Activated CD8-positive, alpha-beta T cell treated with anti-CD3 and anti-CD28 coated beads, Interleukin-2, amount 10 ng/mL, durations not matched to agents 7 days and 5 days (primary cell): ENCODE measurements at places on chromosomes 7 and 10. TPM values are rescaled to one million over a fixed set of nuclear protein-coding genes. Genes with fewer than 3 reads are reported as not detected.

GRCh38 chr10:56095506-56096225 is 265.4 kb downstream of the ZWINT start:
- no peak overlapping the region for H3K27ac ChIP-seq
- no peak overlapping the region for H3K4me3 ChIP-seq
- no peaks in the 10 kb centered on the region for H3K27me3 ChIP-seq
- H3K4me1 ChIP-seq: no peaks in the 10 kb centered on the region
- no peak for DNase-seq
- no peaks in the 10 kb centered on the region for H3K36me3 ChIP-seq

DNA sequence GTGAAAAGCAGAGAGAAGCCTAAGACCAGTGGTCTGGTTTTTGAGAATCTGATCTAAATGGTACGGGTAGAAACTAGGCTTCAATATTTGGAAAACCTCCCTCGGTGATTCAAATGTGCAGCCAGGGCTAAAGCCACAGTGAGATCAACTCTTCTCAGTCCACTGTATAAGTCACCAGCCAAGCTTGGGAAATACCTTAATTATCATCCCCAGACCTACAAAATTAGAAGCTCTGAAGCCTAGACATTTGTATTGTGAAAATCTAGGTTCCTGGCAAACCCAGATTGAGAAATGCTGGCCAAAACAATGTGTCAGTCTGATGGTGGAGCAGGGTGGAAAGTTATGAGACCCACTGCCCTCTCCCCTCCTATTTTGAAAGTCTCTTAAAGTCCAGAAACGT is 131.7 kb downstream of the DGKI start:
- H3K36me3 ChIP-seq: no peaks in the 10 kb centered on the region
- H3K4me3 ChIP-seq: no peak overlapping the region
- no peaks in the 10 kb centered on the region for H3K4me1 ChIP-seq
- no peak for DNase-seq
- H3K27ac ChIP-seq: no peak overlapping the region

DNA sequence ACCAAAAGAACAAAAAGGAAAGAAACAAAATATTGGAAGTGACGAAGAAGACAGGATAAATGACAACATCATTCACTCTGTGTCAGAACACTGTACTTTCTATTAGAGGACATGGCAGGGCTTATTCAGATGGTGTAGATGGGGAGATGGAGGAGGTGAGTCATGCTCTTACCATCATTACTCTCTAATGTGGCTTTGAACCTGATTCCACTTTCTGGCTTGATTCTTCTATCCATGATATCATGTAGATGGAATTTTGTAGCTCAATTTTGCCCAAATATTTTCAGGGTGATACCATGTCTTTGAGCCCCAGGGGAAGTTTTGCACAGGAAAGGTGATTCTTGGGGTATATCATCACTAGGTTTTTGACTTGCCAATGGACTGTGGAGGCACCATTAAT is 91.7 kb downstream of the CFAP58 start:
- H3K4me3 ChIP-seq: no peak overlapping the region
- DNase-seq: no peak
- H3K4me1 ChIP-seq: no peaks in the 10 kb centered on the region
- no peaks in the 10 kb centered on the region for H3K36me3 ChIP-seq

DNA sequence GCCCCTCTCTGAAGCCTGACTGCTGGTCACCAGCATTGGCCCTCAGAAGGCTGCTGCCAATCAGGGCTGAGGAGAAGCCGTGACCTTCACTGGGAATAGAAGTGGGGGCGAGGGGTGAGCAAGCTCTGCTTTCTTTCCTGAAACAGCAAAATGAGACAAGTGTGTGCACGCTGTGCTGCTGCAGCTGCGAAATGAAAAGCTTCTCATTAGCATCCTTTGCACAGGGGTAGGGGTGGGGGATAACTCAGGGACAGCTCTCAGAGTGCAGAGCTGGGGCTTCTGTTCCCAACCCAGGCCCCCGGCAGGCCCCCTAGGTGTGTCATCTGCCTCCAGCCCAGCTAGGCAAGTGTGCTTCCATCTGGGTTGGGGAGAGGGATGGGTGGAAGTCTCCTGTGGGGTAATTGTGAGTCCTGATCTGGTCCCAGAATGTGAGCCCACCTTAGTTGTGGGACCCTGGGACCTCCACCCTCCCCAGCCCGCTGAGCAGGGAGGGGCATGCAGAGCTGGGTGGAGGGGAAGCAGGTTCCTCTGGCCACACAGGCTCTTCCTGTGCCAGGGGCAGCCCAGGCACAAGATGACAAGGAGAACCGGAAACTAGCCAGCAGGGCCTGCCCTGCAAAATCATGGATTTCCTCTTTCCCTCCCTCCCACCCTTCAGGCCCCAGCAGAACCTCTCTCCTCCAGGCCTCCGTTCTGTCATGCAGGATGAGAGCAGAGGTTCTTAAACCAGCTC is 22.2 kb downstream of the ZNF467 start:
- no peak for DNase-seq
- no peaks in the 10 kb centered on the region for H3K4me1 ChIP-seq
- H3K36me3 ChIP-seq: no peaks in the 10 kb centered on the region

DNA sequence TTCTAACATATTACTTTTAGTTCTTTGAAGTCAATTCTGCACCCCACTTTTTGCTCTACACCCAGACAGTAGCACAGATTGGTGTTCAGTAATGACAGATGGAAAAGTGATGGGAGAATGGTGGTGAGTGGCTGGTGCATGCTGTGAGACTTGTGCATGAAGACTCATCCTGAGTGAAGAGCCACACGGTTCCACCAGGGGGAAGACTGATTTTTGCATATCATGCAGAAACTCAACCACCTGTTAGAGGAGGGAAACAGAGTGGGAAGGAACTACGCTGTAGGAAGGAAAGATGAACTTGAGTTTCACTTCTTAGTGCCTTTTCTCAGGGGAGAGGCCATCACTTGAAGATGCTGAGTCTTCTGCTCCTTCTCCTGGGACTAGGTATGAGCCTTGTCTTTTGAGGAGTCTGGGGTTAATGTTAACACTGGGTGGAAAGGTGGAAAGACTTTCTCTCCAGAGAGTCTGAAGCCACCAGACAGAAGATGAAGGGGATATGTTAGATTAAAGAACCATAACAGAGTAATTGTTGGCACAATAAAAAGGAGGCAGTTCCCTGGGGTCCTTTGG is 9.3 kb upstream of the PRSS1 start:
- H3K36me3 ChIP-seq: no peaks in the 10 kb centered on the region
- H3K27me3 ChIP-seq: no peaks in the 10 kb centered on the region
- H3K4me1 ChIP-seq: peaks cover 7% of the 10 kb centered on the region

- H3K36me3 ChIP-seq: no peaks in the 10 kb centered on the region
- no peak overlapping the region for H3K27ac ChIP-seq
- H3K27me3 ChIP-seq: peaks cover 4% of the 10 kb centered on the region
Observed at GRCh38 chr10:118835682-118836326, 81.0 kb upstream of the CACUL1 start.

GRCh38 chr7:103130901-103131624 is 17.8 kb downstream of the NAPEPLD start:
- H3K4me3 ChIP-seq: no peak overlapping the region
- H3K27me3 ChIP-seq: no peaks in the 10 kb centered on the region
- peaks cover 4% of the 10 kb centered on the region for H3K4me1 ChIP-seq
- peaks cover 8% of the 10 kb centered on the region for H3K36me3 ChIP-seq
- no peak for DNase-seq
- H3K27ac ChIP-seq: no peak overlapping the region

The FGF8 gene
- total RNA-seq: not detected

The PKD1L1 gene
- total RNA-seq: 0.11 TPM

The PLEKHS1 gene
- not detected for total RNA-seq
